Fibroblast of skin of back (primary cell): ENCODE measurements at places on chromosomes 1 and 21.

- DNase-seq, result no peak
Measured at GRCh38 chr1:116258668-116259419, 114.2 kb upstream of the ATP1A1 start.

- DNase-seq, result no peak
Measured at GRCh38 chr1:202264300-202264699, 70.7 kb downstream of the LGR6 start.

GRCh38 chr1:225424562-225425200 is 3.2 kb downstream of the LBR start:
- peak; percentile 81 for DNase-seq

DNA sequence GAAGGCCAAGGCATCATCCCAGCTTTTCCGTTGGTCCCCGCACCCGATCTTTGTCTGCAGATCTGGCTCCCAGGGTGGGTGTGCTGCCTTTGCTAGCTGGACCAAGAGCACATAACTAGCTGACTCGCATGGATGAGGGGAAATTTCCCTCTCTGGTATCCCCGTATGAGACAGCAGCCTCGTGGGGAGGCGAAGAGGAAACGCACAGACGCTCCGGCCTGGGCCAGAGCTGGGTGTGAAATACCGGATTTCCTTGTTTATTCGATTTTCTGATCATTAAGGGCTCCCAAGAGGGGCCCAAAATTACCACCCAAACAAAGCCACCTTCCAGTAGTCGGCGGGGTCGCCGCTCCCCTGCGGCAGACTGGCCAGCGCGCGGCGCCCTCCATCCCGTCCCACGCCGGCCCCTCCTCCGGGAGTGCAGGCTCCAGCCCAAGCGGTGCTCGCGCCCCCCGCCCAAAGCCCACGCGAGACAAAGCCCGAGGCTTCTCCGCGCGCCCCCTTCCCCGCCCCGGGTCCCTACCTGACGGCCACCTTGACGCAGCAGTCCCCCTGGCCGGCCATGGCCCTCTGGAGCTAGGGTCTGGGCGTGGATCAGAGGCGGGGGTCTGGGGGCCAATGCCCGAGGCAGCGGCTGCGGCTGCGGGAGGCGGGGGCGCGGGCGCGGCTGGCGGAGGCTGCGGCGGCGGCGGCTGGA is 546 bp downstream of the KIF21B start:
- no peak for DNase-seq

GRCh38 chr1:151347523-151348246 is 633 bp upstream of the RFX5 start:
- no peak for DNase-seq

GRCh38 chr1:112841825-112842224 is 114.2 kb downstream of the SLC16A1 start:
- DNase-seq, result no peak

DNA sequence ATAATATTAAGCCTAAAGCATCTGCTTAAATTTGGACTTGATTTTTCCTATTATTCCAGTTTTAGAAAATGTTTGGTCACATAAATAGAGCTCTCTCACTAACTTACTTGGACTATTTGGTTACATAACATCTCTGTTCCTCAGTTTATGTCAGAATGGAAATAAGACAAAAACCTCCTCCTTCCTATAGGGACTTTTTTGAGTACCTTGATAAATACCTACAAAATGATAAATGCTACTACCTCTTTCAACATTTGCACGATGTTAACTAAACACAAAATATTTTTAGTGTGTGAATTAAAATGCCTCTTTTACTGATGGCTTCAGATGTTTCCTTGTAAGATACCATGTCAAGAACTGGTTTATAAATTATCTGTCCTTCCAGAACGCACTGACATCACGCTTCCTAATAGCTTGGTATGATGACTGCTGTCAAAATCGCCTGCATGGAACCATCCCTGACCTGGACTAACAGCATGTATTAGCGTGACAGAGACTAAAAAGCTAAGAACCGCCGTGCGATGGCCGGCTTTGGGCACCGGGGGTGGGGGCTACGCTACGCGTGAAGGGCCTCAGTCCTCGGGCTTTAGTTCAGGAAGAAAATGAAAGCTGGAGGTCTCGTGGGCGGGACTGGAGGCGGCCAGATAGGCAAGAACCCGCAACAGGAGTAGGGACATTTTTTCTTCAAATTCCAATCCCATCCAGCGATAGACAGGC is 133.2 kb upstream of the BARHL2 start:
- DNase-seq, result peak; percentile 6

DNA sequence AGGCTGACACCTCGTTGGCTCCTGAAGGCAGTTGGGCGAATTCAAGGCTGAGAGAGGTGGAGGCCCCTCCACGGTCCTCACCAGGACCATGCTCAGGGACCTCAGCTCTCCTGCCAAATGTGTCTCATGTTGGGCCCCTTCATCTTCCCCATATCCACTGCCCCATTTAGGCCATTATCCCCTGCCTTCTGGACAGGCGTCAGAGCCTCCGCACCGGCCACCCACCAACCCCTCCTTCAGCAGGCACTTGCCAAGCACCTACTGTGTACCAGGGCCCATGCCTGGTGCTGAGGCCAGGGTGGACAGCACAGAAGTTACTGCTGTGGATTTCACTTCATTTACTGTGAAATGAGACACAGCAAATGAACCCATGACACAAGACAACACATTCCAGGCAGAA is 325.8 kb downstream of the MATN1 start:
- no peak for DNase-seq

- no peak for DNase-seq
Measured at GRCh38 chr1:240980342-240980741, 368.4 kb upstream of the GREM2 start.

GRCh38 chr1:33519240-33519884 is 46.9 kb downstream of the ZSCAN20 start:
- no peak for DNase-seq

- peak; percentile 74 for DNase-seq
Measured at GRCh38 chr1:3530926-3531818, 76.7 kb downstream of the ARHGEF16 start.

- DNase-seq, result peak; percentile 25
Measured at GRCh38 chr1:216005916-216006315, 417.3 kb downstream of the USH2A start.

GRCh38 chr1:58065520-58065919 is 481.0 kb downstream of the OMA1 start:
- DNase-seq, result no peak
